ENCODE measurements at places on chromosomes 7 and 10.

DNA sequence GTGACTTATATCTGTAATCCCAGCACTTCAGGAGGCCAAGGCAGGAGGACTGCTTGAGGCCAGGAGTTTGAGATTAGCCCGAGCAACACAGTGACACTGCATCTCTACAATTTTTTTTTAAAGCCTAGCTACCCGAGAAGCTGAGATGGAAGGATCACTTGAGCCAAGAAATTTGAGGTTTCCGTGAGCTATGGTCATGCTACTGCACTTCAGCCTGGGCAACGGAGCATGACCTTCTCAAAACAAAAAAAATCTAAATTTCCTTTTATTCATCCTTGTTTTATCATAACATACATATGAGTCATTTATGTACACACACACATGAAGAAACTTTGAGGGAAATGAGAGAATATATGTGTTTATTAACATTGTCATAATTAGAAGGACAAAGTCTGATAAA, 277.5 kb upstream of the MAGI2 start:
- DNase-seq, result no peak

GRCh38 chr10:124724279-124725027, 19.7 kb downstream of the FAM53B start:
- no peak for DNase-seq

GRCh38 chr7:67593794-67594193, 597.2 kb downstream of the TYW1 start:
- DNase-seq, result no peak

- DNase-seq, result no peak
Measured at GRCh38 chr10:106565546-106565945, 599.0 kb downstream of the SORCS1 start.

- no peak for DNase-seq
Measured at GRCh38 chr10:96017191-96017687, 26.1 kb upstream of the CCNJ start.

DNA sequence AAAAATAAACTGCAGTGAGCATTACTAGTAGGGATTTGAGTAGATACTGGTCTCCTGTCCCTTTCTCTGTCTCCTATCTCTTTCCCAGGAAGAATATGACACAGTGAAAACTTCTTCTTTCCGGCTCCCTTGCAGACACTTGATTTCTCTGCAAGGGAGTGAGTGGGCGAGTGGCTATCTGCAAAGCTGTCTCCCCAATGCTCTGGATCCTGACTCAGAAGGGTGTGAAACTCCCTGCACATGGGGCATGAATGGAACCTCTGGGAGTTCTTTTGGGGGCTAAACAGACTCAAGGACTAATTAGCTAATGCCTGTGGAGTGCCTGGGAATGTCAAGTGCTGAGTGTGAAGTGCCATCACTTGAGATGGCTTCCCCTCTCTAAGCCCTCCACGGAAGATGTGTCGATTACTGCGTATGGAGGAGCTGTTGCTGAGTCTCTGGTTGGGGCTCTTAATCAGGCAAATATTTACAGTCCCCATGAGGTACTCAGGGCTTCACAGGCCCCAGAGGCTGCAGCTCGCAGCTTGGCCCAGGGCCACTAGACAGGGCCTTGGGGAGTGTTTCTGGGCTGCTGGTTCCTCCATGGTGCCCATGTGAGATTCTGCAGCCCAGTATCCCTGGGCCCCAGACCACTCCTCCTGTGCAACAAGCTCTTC, 139.8 kb downstream of the RPS24 start:
- no peak for DNase-seq

GRCh38 chr7:139582671-139583155, 59.2 kb downstream of the CLEC2L start:
- DNase-seq, result no peak

DNA sequence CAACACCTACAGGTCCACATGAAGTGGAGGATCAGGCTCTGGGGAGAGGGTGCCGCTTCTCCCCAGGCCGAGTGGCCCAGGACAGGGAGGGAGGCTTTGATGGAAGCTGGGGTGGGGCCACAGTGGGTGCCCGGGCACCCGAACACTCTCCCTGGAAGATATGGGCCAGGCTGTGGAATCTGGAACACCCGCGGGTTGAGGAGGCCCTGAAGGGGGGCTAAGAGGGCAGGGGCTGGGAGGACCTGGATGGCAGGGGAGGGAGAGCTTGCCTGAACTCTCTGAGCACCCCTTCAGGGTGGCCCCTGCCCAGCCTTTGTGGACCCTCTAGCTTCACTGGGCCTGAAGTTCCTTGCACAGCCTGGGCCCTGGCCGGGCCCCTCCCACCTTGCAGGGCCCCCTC, 4.5 kb upstream of the NKX6-2 start:
- DNase-seq, result no peak

GRCh38 chr7:12320241-12320986, 83.3 kb downstream of the VWDE start:
- DNase-seq, result no peak

DNA sequence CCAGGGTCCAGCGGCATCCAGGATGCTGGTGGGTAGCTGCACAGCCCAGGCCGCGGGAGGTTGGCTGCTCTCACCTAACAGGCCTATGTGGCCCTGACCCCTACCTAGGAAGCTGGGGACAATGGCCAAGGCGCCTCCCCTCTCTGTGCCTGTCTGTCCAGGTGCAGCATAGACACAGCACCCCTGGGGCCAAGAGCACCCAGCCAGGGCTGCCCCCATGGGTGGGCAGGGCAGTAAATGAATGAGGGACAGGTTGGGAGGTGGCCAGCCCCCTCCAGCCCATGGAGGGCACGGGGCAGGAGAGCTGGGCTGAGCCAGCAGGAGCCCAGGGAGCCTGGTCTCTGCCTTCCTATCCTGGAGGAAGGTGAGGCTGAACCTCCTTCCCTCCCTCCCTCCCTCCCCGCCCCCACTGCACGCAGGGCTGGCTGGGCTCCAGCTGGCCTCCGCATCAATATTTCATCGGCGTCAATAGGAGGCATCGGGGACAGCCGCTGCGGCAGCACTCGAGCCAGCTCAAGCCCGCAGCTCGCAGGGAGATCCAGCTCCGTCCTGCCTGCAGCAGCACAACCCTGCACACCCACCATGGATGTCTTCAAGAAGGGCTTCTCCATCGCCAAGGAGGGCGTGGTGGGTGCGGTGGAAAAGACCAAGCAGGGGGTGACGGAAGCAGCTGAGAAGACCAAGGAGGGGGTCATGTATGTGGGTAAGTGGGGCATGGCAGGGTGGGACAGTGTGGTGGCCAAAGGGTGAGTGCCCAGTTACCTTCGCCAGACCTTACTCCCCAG, at the start of gene SNCG:
SNCG (plus strand) TSS at position 484 of the 785 bp plus-strand sequence; CDS start at position 583, 99 bp downstream.
- DNase-seq, result no peak

DNA sequence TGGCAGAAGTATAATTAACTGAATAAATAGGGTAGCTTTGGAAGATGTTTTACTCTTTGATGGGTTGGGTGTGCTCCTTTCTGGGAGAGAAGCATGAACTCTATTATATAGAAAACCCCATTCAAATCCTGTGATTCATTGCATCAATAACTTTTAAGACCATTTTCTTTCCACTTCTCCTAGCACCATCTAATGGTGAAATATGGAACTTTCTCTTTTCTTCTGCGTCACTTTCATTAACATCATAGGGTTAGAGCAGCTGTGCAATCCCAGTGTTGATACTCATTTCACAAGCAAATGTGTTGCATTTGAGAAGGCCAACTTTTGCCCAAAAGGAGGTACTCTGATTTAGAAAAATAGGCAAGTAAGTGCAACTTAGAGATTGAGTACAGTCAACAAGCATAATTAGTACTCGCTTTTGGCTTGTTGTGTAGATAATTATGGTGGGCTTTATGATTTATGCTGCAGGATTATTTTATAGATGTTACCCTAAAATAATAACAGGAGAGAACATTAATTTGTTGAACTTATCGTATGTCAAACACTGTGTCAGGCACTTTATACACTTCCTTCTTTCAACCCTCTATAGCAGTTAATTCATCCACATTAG, 92.9 kb downstream of the CPED1 start:
- no peak for DNase-seq

Measured in stimulated activated CD8-positive, alpha-beta memory T cell treated with anti-CD3 and anti-CD28 coated beads, Interleukin-2, amount 100 ng/mL, for 1 hour (primary cell).